Activated CD8-positive, alpha-beta memory T cell treated with anti-CD3 and anti-CD28 coated beads, Interleukin-2, amount 50 U/mL, for 4 hours (primary cell): ENCODE measurements at places on chromosomes 7 and 10.

DNA sequence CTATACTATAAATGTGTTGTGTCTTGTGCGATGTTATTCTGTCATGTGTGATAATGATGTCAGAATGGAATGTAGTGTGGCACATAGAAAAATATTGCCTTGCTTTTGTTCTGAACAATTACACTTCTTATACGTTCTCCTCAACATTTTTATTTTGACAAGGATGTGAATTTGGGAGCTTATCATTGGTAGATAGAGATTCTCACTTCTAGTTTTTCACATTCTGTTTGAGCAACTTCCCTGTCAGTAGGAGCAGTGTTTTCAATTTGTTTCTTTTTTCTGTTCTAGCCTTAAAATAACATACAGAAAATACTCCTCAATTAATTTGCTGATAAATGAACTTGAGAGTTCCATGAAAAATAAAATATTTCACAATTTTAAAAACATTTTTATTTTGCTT, 17.6 kb downstream of the SUN3 start:
- no peak for DNase-seq

DNA sequence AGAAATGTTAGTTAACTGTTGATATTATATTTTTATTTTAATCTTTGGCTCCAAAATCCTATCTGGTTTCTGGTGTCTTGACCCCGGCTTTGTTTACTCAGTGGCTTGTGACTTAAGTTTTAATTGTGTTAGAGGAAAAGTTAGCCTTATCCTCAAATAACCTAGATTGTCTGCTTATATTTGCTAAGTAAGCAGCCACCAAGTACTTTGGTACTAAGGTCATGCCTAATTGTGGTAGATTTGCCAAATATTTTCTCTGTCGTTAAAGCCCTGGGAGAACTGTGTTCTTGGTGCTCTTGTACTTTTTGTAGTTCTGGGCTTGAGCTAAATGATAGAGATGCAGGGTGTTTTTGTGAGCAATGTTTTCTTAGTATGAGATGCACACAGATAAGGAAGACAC, 34.8 kb downstream of the GPR158 start:
- DNase-seq = no peak

- DNase-seq = no peak
Observed at GRCh38 chr10:79890469-79890868, 58.4 kb downstream of the SFTPD start.

- DNase-seq = no peak
Observed at GRCh38 chr7:41459183-41459582, 243.7 kb downstream of the INHBA start.

GRCh38 chr7:112481833-112482670, 1.3 kb downstream of the LSMEM1 start:
- no peak for DNase-seq
